Fibroblast of skin of right quadriceps (primary cell): ENCODE measurements at places on chromosomes 3 and 15.

DNA sequence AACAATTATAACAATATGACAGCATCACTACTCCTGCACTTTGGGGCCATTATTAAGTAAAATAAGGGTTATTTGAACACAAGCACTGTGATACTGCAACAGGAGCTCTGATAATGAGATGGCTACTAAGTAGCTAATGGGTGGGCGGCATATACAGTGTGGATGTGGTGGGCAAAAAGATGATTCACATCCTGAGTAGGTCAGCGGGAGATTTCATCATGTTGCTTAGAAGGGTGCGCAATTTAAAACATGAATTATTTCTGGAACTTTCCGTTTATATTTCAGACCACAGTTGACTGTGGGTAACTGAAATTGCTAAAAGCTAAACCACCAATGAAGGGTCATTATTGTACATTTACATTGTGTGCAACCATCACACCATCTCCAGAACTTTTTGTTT is 42.3 kb downstream of the FBXO22 start:
- peak; percentile 64 for DNase-seq

DNA sequence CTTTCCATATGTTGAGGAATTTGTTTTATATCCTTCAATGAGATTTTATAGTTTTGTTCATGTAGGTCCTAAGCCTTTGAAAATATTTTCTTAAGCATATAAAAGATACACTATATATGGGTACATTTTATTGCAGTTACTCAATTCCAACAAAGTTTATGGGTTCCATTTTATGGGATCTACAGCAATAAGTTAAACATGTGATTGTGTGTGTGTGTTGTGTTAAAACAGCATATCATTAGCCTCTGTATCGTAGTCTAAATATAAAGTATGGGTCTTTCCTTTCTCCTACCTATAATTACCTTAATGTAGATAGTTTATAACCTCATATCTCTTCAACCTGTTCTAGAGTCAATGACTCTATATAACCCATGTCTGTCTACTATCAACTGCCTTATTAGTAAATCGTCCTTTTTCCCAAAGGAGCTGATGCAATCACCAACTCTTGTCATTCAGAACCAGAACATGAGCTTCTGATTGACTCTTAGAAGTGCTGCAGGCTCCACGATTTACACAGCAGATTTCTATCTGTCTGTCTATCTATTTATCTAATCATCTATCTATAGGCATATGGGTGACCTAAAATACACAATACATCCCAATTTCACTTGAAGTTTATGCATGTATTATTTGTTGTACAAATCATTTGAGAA is 512.6 kb upstream of the CBLB start:
- DNase-seq: no peak

DNA sequence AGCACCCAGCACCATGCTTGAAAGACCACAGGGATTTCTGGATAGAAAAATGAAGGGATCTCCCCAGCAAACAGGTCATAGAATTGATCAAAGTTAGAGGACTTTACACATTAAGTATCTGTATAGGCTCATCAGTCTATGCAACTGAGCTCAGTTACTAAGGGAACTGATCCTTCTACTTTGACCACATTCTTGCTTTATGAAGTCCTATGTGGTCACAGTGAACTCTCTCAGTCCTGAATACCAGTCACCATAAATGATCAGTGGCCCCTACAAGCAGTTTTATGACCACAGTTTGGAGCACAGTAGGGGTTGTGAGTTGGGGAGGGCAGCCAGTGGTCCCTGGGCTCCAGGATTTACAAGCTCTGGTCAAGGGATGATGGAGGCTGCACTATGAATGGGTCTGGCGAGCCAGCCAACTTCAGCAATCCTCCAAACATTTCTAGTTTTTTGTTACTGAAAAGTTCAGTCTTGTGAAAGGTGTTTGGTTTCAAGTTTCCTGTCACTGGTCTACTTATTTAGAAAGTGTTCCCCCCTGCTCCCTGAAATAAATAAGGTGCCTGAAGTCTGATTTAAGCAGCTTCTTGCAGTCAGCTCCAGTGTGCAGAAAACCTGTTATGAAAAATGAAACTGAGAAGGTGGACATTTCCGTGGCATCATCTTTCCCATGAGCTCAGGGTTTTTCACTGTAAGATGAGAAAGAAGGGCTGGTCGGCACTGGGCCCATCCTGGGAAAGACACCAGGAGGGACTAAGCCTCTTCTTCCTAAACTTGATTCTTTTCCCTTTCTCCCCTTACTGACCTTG is 75.5 kb downstream of the DAPK2 start:
- DNase-seq: no peak

- no peak for DNase-seq
Observed at GRCh38 chr3:23762214-23762613, 43.5 kb upstream of the UBE2E1 start.

DNA sequence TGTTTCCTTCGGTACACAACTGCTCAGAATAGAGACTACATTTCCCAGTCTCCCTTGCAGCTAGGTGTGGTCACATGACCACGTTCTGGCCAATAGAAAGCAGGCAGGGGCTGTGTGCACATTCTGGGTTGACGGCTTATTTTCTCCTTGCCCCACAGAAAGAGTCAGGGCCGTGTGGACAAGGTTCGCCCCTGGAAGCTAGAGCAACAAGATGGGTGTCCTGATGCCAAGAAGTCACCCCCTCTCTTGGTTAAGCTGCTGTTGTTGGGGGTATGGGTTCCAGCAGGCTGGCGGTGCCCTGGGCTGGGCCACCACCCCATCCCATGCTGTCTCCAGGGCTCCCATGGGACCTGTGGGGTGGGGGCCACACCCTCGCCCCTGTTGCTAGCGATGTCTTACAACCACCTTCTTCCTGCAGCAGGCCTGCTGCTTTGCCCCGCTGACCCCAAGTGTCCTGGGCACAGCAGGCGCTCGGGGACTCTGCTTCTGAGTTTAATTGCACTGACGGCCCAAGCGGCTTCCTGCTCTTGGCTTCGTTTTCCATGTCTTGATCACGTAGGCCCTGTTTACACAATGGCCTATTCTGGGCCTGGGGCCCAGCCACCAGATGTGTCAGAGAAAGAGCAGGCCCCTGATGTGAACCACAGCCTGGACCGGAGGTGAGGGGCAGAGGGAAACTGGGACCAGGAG is 24.9 kb downstream of the ABTB1 start:
- peak; percentile 87 for DNase-seq

- DNase-seq: no peak
Observed at GRCh38 chr3:171011109-171011872, 15.2 kb downstream of the SLC2A2 start.

DNA sequence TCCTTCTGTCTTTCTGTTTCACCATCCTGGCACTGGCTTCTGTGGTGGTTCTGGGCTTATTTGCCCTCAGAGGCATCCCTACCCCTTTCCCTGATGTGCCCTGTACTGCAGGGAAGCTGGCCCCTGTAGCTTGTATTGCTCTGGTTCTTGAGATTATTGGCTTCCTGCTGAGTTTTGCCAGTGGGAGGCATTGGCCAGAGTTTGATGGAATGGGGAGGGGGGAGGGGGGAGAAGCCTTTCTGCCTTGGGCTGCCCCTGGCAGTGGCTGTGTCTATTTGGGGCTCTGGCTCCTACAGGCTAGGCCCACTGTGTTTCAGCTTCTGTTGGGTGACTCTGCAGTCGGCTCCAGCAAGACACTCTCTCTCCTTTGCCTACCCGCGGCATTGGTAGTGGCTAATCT is 41.6 kb upstream of the SEMA6D start:
- DNase-seq: no peak

DNA sequence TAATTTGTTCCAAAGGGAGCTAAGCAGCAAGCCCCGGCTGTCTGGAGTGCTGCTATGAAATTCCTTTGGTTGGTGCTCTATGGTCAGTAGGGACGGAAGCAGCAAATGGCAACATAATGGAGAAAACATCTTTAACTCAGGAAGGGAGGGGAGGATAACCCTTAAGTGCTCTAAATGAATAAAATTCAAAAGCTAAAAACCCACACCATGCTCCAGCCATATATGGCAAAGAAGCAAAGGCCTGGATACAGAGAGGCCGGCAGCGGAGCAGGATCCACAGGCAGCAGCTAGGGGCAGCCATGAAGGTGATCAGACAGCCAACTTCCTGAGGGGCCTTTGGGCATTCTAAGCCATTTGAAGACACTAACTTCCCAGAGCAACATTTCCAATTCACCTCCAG is 38.9 kb downstream of the IL17RD start:
- no peak for DNase-seq

- DNase-seq: peak; percentile 83
Observed at GRCh38 chr15:101156509-101157159, 95.2 kb downstream of the CHSY1 start.

DNA sequence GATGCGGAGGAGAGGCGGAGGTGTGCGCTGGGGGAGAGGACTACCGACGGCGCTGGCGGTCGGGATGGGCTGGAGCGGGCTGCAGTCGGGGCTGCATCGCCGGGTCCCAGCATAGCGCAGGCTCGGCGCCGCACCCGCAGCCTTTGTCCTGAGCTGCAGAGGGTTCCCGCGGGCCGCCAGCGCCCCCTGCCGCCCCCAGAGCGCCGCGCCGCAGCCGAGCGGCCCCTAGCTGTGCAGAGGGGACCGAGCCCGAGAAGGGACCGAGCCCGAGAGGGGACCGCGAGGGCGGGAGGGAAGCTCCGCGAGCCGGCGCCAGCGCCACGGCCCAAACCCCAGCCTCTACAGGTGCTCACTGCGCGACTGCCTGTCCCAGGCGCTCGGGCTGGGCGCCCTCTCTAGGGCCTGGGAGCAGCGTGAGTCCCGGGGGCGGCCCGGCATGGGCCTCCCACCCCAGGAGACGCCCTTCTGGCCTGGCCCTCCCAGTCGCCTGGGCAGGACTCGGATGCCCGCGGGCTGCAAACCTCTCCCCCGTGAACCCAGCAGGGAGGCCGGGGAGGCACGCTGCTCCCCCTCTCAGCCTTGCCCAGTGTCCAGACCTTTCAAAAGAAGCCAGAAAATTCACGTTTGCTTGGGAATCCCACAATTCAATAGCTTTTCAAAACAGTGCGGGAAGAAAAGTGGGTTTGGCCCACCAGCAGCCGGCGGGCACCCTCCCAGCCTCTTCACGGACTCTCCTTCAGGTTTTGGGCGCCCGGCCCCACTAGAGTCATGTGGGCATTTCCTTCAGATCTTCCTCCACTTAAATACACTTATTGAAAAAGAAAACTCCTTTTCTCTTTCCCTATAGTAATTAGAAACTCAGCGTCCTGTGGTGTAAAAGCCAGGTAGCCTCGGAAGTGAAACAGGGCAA is 134.7 kb downstream of the TPRA1 start:
- DNase-seq: peak; percentile 64

GRCh38 chr15:36066757-36067156 is 512.7 kb upstream of the CDIN1 start:
- no peak for DNase-seq

DNA sequence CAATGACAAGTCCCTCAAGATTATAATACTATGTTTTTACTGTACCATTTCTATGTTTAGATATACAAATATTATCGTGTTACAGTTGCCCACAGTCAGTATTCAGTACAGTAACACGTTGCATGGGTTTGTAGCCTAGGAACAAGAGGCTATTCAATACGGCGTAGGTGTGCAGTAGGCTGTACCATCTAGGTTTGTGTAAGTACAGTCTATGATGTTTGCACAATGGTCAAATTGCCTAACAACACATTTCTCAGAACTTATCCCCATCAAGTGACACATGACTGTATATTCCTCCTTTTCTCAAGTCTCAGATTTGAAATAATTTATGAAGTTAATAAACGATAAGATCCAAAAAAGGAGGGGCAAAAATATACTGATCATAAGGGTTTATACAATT is 21.7 kb downstream of the ZDHHC3 start:
- no peak for DNase-seq

- no peak for DNase-seq
Observed at GRCh38 chr3:137061186-137061585, 103.4 kb downstream of the IL20RB start.

- peak; percentile 40 for DNase-seq
Observed at GRCh38 chr3:177195242-177195991, 1.9 kb downstream of the TBL1XR1 start.

DNA sequence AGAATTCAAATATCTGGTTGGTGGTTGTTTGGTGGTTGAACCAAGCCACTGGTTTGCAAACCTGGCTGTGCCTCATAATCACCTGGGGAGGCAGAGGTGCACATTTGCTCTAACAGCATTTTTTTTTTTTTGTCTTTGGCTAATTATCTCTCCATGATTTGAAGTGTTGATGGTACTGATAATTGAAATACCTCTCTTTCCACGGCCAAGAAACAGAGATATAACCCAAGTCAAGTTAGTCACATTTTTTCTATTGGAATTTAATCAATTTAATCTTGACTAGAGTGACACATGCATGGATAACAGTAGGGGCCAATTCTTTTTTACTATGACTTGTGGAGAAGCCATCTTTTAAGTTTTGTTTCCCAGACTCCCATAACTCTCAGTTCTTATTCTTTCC is 37.5 kb upstream of the SUCLG2 start:
- DNase-seq: no peak

DNA sequence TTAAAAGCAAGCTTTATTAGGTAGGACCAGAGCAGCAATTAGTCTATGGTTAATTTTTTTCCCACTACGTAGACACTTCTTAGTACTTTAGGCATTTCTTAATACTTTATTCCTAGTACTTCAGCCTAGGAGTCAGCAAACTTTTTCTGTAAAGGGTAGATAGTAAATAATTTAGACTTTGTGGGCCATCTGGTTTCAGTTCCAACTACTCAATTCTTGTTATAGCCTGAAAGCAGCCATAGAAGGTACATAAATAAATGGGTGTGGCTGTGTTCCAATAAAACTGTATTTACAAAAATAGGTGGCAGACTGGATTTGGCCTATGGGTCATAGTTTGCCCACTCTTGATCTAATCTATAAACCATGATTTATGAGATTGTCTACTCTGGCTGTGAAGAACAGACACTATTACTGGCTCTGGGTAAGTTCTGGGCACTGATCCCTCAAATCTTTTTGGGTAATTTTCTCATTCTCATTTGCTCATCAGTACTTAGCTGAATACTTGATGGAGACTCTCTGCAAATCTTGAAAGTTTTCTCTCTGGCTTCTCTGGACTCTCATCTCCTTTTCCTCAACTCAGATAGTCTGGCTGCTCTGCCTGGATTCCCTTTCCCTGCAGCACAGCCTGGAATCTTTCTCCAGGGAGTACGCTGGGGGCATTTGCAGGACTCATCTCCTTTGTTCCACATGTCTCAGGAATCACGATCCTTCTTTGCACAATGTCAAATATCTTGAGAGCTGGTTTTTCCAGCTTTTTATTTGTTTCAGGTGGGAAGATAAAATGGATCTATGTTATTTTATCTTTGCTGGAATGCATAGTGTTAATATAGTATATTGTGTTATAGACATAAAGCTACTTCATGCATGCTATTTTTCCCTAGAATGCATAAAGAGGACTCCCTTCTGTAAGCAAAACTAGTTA is 524.8 kb upstream of the TBL1XR1 start:
- DNase-seq: no peak

DNA sequence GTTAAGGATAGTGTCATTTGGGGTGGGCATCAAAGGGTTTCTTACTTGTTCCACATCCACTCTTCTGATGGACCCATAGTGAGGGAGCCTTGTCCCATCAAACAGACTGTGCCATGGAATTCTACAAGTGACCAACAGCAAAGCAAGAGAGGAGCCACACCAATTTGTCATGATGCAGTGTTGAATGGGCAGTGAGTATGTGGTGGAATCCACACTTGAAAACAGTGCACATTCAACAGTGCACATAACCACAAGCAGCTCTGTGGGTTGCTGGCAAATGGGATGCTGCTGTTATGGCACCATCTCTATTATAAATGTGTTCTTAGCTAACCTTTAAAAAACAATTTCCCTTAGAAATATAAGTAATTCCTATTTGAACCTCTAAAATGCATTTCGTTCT is 52.5 kb upstream of the CPNE4 start:
- no peak for DNase-seq
